ENCODE measurements at places on chromosomes 7 and 10. TPM values are rescaled to one million over a fixed set of nuclear protein-coding genes. Genes with fewer than 3 reads are reported as not detected.

FAM25A gene
- not detected for total RNA-seq

SBDS gene
- 92.0 TPM for total RNA-seq

SMC3 gene
- 10.2 TPM for total RNA-seq

GIMAP5 gene
- not detected for total RNA-seq

NEUROD6 gene
- total RNA-seq, result not detected

ENO4 gene
- total RNA-seq, result not detected

PGAM2 gene
- total RNA-seq, result not detected

MNX1 gene
- 0.50 TPM for total RNA-seq

ADIRF gene
- total RNA-seq, result 247 TPM

LRRD1 gene
- total RNA-seq, result not detected

TSPAN12 gene
- total RNA-seq, result 3.2 TPM

FAM200A gene
- total RNA-seq, result 7.8 TPM

IGFBP3 gene
- 8.0 TPM for total RNA-seq

ZNF282 gene
- total RNA-seq, result 38.0 TPM

CCL24 gene
- total RNA-seq, result not detected

TUBAL3 gene
- total RNA-seq, result 0.73 TPM

SEMA3E gene
- total RNA-seq, result 10.3 TPM

ZCCHC24 gene
- 3.1 TPM for total RNA-seq

GHRHR gene
- total RNA-seq, result not detected

NME8 gene
- not detected for total RNA-seq

PNLIPRP3 gene
- 98.2 TPM for total RNA-seq

SPDYE5 gene
- total RNA-seq, result not detected

DRGX gene
- not detected for total RNA-seq

SLC26A4 gene
- total RNA-seq, result not detected

PRKAR2B gene
- total RNA-seq, result 0.17 TPM
